ENCODE measurements at places on chromosomes 3 and 15. TPM values are rescaled to one million over a fixed set of nuclear protein-coding genes. Genes with fewer than 3 reads are reported as not detected.
A peak's percentile ranks its signal among the peaks of the same experiment; 100 is the strongest.

PLA2G4D gene
- total RNA-seq, result not detected

PRSS50 gene
- total RNA-seq, result not detected

MKRN2OS gene
- total RNA-seq, result not detected

GUCA1C gene
- not detected for total RNA-seq

UNC45A gene
- 75.2 TPM for total RNA-seq

TMEM207 gene
- total RNA-seq, result not detected

ERC2 gene
- not detected for total RNA-seq

CHRNA5 gene
- total RNA-seq, result 3.1 TPM

EBLN2 gene
- 7.1 TPM for total RNA-seq

SMAD6 gene
- total RNA-seq, result 0.58 TPM

CFAP20DC gene
- 2.2 TPM for total RNA-seq

ZFAND6 gene
- 46.7 TPM for total RNA-seq

CCNB2 gene
- total RNA-seq, result 92.5 TPM

DNA sequence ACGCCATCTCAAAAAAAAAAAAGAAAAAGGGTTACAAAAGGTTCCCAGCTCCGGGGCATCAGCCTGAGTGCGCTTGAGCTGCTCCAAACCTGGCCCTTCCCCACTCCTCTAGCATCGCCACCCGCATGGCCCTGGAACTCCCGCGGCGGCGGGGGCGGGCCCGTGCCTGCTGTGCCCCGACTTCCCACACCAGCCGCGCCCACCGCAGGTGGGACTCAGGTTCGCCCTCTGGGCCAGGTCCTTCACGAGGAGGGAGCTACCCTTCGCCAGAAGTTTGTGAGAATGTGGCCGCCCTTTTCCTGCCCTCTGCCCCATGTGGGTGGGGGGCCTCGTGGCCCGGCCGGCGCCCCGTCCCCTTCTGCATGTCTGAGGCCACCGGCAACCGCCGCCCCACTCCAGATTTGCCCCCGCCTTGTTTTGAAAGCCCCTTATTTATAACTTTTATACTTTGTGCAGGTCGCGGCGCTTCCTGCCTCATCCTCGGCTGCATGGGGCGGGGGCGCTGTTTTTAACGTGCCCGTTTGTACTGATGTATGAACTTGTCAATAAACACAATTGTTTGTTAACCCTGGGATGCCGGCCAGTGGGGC is 507 bp upstream of the JMJD7 start:
- H3K27ac ChIP-seq, result no peak overlapping the region
- H3K27me3 ChIP-seq, result peaks cover 3% of the 10 kb centered on the region
- peak overlapping the region; percentile 76 for H3K4me3 ChIP-seq
- H3K36me3 ChIP-seq, result peaks cover 28% of the 10 kb centered on the region
- H3K4me1 ChIP-seq, result peaks cover 40% of the 10 kb centered on the region

- H3K4me1 ChIP-seq, result no peaks in the 10 kb centered on the region
- H3K4me3 ChIP-seq, result no peak overlapping the region
- H3K27me3 ChIP-seq, result peaks cover 5% of the 10 kb centered on the region
- H3K27ac ChIP-seq, result no peak overlapping the region
- DNase-seq, result no peak
Measured at GRCh38 chr3:31790193-31791089, 190.6 kb downstream of the OSBPL10 start.

- H3K27me3 ChIP-seq, result no peaks in the 10 kb centered on the region
- no peak overlapping the region for H3K27ac ChIP-seq
- no peak overlapping the region for H3K4me3 ChIP-seq
- H3K36me3 ChIP-seq, result peaks cover 66% of the 10 kb centered on the region
- DNase-seq, result peak; percentile 68
- H3K4me1 ChIP-seq, result peaks cover 40% of the 10 kb centered on the region
Measured at GRCh38 chr15:67100801-67101581, 35.6 kb downstream of the SMAD3 start.

DNA sequence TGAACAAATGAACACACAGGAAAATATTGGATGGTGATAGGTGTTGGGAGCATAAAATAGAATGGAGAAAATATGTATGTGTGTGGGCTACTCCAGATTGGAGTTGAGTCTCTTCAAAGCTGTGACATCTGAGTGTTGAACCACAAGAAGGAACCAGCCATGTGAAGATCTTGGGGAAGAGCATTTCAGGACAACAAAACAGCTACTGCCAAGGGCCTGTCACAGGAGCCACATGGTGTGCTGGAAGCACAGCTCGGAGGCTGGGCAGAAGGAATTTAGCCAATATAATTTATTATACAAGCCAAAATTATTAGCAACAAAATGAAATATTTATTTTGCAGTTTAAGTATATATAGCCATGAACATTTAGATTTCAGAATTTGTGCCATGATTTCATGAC is 108.3 kb upstream of the FGF7 start:
- H3K4me3 ChIP-seq, result no peak overlapping the region
- no peaks in the 10 kb centered on the region for H3K27me3 ChIP-seq
- H3K4me1 ChIP-seq, result peaks cover 2% of the 10 kb centered on the region
- peaks cover 31% of the 10 kb centered on the region for H3K36me3 ChIP-seq
- no peak overlapping the region for H3K27ac ChIP-seq

DNA sequence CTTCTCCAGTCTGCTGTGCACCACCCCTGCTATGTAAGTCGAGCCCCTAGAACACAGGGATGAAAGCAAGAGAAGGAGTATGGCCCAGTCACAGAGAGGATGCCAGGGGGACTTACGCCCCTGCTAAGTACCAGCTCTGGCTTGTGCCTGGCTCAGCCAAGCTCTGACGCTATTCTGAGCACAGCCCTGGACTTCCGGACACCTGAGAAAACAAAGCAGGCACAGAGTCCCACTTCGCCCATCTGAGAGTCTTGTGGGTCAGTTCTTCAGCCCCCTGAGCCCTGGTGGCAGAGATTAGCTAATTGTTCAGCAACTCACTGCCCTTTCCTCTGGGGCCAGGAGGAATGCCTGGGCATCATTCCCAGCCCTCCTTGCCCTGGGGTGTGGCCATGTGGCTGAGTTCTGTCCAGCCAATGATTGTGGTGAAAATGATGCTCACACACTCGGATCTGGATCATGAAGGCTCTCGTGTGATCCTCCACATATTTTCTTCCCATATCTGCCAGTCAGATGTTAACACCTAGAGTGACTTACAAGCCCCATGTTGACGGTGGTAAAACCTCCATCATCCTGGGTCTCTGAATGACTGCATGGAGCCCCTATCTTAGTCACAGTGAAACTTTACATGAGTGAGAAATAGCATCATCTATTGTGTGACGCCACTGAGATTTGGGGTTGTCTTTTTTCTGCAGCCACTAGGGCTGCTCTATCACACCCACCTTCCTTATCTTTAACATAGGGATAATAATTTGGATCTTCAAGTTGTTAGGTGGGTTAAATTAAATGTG is 105.7 kb downstream of the TPRA1 start:
- H3K27ac ChIP-seq, result no peak overlapping the region
- peak; percentile 19 for DNase-seq
- peaks cover 27% of the 10 kb centered on the region for H3K4me1 ChIP-seq
- H3K4me3 ChIP-seq, result no peak overlapping the region
- peaks cover 19% of the 10 kb centered on the region for H3K27me3 ChIP-seq
- no peaks in the 10 kb centered on the region for H3K36me3 ChIP-seq

DNA sequence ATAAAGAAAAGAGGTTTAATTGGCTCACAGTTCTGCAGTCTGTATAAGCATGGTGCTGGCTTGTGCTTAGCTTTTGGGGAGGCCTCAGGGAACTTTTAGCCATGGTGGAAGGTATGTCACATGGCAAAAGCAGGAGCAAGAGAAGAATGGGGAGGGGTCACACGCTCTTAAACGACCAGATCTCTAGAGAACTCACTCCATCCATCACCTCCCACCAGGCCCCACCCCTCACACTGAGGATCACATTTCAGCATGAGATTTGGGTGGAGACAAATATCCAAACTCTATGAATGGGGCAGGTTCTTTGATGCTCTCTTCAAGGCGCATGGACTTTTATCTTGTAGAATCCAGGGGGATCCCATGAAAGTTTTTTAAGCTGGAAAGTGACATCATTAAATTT is 75.7 kb downstream of the ITPR1 start:
- peaks cover 4% of the 10 kb centered on the region for H3K4me1 ChIP-seq
- H3K36me3 ChIP-seq, result no peaks in the 10 kb centered on the region
- no peak overlapping the region for H3K27ac ChIP-seq
- H3K27me3 ChIP-seq, result no peaks in the 10 kb centered on the region
- no peak overlapping the region for H3K4me3 ChIP-seq

DNA sequence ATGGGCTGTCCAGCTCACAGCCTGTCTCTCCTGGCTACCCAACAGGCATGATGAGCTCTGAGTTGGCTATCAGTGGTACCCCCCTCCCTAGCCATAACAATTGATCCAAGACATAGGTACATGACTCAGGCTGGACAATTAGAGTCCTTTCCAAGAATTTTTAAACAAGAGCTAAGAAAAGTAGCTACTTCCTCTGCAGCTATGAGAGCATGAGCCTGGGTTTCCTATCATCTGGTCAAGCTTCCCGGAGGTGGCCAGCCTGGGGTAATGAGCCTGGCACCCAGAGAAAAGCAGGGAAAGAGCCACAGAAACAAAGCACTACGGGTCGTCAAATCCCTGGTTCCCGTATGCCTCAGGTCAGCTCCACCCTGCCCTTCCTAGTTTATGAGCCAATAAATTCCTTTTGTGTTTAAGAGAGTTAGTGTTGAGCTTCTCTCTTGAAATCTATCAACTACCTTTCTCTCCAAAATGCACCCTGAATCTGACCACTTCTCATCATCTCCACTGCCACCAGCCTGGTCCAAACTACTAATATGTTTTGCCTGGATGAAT is 2.3 kb upstream of the SLC51B start:
- H3K27ac ChIP-seq, result no peak overlapping the region
- no peak for DNase-seq
- H3K4me3 ChIP-seq, result no peak overlapping the region

DNA sequence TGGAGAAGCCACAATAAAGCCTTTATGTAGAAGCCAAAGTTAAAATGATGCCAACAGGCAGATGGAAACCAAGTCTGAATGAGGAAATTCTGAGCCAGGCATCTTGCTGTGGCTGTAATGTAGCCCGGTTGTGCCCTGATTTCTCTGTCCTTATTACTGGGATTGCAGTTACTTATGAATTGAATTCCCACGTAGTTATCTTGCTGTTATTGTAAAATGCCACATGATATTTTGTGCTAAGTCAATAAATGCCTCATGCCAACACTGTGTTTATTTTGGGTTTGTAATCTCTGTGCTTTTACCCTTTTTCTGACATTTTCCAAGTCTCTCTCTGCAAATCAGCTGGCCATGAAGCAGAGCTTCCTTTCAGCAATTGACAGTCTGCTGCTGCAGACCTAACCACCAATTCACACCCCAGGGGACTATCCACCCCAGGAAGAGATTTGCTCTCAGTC is 486.1 kb upstream of the GOLIM4 start:
- no peaks in the 10 kb centered on the region for H3K4me1 ChIP-seq
- no peaks in the 10 kb centered on the region for H3K27me3 ChIP-seq
- no peak overlapping the region for H3K27ac ChIP-seq
- no peaks in the 10 kb centered on the region for H3K36me3 ChIP-seq

GRCh38 chr3:115523458-115523857 is 99.9 kb upstream of the GAP43 start:
- H3K4me1 ChIP-seq, result peaks cover 7% of the 10 kb centered on the region
- H3K27ac ChIP-seq, result no peak overlapping the region
- no peak overlapping the region for H3K4me3 ChIP-seq
- DNase-seq, result no peak

DNA sequence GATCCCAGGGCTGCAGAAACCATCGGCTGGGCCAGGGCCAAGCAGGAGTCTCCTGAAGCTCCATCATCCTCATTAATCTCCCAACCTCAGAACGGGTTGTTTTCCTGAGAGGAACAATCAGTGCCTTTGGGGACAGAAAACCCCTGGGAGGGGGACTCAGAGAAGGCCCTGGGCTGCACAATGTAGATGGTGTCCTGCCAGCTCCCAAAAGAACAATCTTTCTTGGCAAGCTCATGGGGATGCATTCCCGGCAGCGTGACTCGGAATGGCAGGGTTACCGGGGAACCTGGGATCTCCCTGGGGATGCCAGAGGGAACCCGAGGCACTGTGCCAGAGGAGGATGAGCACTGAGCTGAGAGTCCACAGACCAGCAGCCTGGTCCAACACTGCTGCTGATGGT is 72.1 kb upstream of the ATP2B2 start:
- no peak for DNase-seq
- no peaks in the 10 kb centered on the region for H3K36me3 ChIP-seq
- H3K27me3 ChIP-seq, result peaks cover 18% of the 10 kb centered on the region
- H3K4me1 ChIP-seq, result no peaks in the 10 kb centered on the region
- no peak overlapping the region for H3K27ac ChIP-seq

- H3K4me3 ChIP-seq, result no peak overlapping the region
- H3K36me3 ChIP-seq, result peaks cover 3% of the 10 kb centered on the region
- no peak overlapping the region for H3K27ac ChIP-seq
- no peak for DNase-seq
Measured at GRCh38 chr3:72257738-72258137, 472.8 kb upstream of the PROK2 start.

DNA sequence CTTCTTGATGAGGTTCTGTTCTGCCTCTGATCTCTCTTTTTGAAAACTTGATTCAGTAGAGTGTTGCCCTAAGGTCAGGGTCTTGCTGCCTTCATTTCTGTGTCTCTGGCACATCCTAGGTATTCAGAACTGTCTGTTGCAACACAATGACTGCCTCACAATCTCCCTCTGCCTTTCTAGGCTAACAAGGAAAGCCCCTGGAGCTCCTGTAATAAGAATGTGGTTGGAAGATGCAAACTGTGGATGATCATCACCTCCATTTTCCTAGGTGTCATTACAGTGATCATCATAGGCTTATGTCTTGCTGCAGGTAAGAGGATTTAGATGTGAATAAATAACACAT is 7.0 kb downstream of the C3orf52 start:
- H3K27ac ChIP-seq, result no peak overlapping the region
- peaks cover 45% of the 10 kb centered on the region for H3K4me1 ChIP-seq
- no peak for DNase-seq
- H3K36me3 ChIP-seq, result peaks cover 6% of the 10 kb centered on the region
- no peaks in the 10 kb centered on the region for H3K27me3 ChIP-seq
